ENCODE measurements at places on chromosomes 12 and 14. TPM values are rescaled to one million over a fixed set of nuclear protein-coding genes. Genes with fewer than 3 reads are reported as not detected.

KIF26A gene
- total RNA-seq, result 53.4 TPM

DAO gene
- total RNA-seq, result 0.17 TPM

RNASE3 gene
- total RNA-seq, result not detected

RFX4 gene
- 0.14 TPM for total RNA-seq

RPL10L gene
- total RNA-seq, result not detected

CFAP251 gene
- 2.9 TPM for total RNA-seq

Measured in WTC11 (cell line).